ENCODE measurements at places on chromosomes 7 and 10.
A peak's percentile ranks its signal among the peaks of the same experiment; 100 is the strongest.

GRCh38 chr10:35192645-35193249 lies 66.1 kb downstream of the CREM start:
- no peak for DNase-seq

DNA sequence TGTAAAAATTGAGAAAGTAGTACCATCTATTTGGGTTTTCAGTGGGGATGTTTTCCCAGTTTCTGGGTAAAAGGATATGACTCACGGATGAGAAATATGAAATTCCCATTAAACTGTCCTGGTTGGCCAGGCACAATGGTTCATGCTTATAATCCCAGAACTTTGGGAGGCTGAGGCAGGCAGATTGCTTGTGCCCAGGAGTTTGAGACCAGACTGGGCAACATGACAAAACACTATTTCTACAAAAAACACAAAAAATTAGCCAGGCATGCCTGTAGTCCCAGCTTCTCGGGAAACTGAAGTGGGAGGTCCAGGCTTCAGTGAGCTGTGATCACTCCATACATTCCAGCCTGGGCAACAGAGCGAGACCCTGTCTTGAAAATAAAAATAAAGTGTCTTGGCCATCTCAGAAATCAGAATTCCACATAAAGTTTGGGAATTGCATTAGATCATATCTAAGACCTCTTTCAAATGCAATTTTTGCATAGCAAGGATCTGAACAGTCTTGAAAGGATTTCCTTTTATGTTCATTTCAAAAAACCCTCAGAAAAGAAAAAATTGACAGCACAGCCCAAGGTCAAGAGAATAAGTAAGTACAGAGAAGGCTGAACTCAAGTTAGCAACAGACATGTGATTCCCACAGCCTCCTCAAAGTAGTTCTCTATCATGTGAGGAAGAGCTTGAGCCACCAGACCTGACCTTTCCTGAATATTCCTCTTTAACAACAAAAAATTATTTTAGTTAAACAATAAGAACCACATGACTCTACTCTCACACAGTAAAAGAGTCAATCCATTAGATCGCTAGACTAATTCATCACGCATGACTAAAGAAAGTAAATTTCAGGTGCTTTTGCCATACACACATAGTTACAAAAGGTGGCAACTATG lies 141.5 kb upstream of the CAV2 start:
- no peak for DNase-seq

DNA sequence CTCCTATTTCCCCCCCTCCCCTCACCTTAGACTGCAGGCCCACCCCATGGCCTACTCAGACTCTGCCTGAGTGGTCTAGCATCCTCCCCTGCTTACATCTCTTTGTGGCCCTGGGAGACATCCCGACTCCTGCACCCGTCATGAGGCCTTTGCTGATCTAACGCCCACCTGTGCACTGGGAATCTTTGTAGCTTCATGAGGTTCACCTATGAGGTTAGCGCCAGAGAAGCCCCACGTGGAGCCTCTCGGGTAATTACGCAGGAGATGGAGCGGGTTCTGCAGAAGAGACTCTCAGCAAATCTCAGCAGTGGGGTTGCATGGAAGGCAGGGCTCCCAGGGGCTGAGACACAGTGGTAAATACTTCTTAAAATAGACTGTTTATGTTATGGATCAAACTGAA lies 43.5 kb upstream of the HSPA12A start:
- peak; percentile 42 for DNase-seq

DNA sequence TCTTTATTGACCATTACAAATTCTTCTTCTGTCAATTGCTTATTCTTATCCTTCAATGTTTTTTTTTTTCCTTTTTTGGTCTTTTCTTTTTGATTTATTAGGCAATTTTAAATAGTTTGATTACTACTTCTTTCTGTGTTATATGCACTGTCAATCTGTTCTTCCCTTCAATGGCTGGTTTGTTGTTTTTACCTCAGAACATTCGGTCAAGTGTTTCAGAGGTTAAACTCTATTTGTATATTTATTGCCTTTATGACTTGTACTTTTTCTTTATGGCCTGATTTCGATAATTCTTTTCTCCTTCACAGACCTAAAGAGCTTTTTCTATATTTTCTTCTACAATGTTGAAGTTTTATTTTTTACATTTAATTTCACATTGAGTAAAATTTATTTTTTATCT lies 171.5 kb upstream of the AKR1E2 start:
- no peak for DNase-seq

GRCh38 chr7:46478046-46478445 lies 557.0 kb upstream of the IGFBP3 start:
- no peak for DNase-seq

DNA sequence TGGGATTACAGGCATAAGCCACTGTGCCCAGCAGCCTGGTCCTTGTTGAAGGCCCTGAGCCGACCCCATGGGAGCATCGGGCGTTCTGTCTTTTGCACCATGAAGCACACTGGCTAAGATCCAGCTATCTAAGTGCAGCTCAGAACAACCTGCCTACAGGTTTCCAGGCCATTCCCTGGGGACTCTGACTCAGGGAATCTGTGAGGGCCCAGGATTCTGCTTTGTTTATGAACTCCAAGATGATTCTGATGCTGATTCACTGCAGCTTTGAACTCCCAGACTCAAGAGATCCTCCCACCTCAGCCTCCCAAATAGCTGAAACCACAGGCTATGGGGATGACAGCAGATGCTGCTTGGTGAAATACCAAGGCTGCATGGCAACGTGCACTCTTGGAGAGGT lies 30.2 kb downstream of the NPTX2 start:
- no peak for DNase-seq

GRCh38 chr7:27198138-27198841 lies 1.6 kb downstream of the HOXA13 start:
- DNase-seq = peak; percentile 67

GRCh38 chr7:50147951-50148808 lies 55.1 kb upstream of the ZPBP start:
- DNase-seq = no peak

DNA sequence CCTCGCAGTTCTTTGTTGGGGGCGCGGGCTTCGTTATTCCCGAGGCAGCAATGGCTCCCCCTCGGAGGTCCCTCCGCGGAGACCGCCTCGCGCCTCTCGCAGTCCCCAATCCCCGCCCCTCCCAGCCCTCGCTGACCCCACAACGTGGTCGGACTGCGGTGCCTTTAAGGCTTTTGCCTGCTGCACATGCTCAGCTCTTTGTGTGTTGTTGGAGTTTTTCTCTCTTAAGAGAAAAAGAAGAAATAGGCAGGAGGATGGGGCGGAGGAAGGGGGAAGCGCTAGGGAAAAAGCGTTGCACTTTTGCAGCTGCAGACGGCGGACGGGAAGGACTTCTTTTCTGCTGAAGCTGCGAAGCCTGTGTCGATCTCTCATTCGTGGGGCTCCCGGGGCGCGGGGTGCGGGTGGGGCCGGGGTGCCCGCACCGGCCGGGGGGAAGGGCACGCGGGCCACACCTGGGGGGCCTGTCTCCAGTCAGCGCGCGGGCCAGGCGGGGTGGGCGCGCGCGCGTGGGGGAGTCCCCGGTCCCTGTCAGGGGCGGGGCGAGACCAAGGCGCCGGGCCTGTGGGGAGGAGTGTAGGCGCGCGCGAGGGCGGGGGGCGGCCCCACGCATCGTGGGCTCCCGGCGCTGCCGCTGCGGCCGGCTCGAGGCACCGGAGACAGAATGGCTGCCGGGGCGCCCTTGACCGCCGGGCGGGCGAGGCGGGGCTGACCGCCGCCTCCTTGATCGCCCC lies 445 bp upstream of the ATRNL1 start:
- DNase-seq = peak; percentile 79
